ENCODE measurements at places on chromosomes 2 and 18. TPM values are rescaled to one million over a fixed set of nuclear protein-coding genes. Genes with fewer than 3 reads are reported as not detected.
A peak's percentile ranks its signal among the peaks of the same experiment; 100 is the strongest.

Gene TMEM131
- total RNA-seq, result 40.6 TPM

Gene NDC80
- 2.7 TPM for total RNA-seq

Gene LIMS4
- total RNA-seq, result 10.8 TPM

Gene ALK
- total RNA-seq, result 1.2 TPM

Gene UCN
- total RNA-seq, result 11.2 TPM

Gene DYSF
- 5.9 TPM for total RNA-seq

Gene CHRNA1
- not detected for total RNA-seq

Gene C2orf15
- total RNA-seq, result not detected

Gene KCNG2
- total RNA-seq, result 3.7 TPM

Gene POU3F3
- total RNA-seq, result not detected

Gene CRYGD
- not detected for total RNA-seq

Gene SLC9A4
- total RNA-seq, result not detected

GRCh38 chr2:134458950-134459349 lies 205.1 kb downstream of the MGAT5 start:
- H3K4me3 ChIP-seq, result no peak overlapping the region
- DNase-seq, result no peak
- H3K4me1 ChIP-seq, result no peaks in the 10 kb centered on the region
- no peaks in the 10 kb centered on the region for H3K27me3 ChIP-seq

GRCh38 chr18:59959073-59959472 lies 59.3 kb downstream of the PMAIP1 start:
- no peaks in the 10 kb centered on the region for H3K4me1 ChIP-seq
- H3K27ac ChIP-seq, result no peak overlapping the region
- no peak overlapping the region for H3K4me3 ChIP-seq
- no peaks in the 10 kb centered on the region for H3K36me3 ChIP-seq

DNA sequence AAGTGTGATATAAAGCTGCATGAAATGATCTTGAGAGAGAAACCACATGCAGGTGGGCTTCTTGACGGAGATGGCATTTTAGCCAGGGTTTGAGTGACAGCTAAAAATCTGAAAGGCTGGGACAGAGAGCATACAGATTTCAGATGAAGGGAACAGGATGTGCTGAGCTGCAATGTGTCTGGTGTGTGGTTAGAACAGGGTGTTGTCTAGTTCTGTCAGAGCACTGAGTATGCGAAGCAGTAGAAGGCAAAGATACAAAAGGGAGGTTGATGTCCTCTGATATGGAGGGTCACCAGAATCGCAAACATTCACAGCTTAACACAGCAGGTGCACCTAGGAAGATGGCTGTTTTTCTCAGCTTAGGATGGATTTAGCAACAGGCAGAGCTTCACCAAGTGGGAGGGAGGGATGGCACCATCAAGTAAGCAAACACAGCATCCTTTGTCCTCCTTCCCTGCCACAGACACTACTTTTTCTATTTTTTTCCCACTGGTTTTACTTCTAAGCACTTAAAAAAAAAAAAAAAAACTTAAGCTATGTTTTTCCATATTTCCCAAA lies 182.5 kb downstream of the TMX3 start:
- no peaks in the 10 kb centered on the region for H3K27me3 ChIP-seq
- no peaks in the 10 kb centered on the region for H3K4me1 ChIP-seq
- no peak for DNase-seq
- H3K36me3 ChIP-seq, result no peaks in the 10 kb centered on the region
- no peak overlapping the region for H3K4me3 ChIP-seq

DNA sequence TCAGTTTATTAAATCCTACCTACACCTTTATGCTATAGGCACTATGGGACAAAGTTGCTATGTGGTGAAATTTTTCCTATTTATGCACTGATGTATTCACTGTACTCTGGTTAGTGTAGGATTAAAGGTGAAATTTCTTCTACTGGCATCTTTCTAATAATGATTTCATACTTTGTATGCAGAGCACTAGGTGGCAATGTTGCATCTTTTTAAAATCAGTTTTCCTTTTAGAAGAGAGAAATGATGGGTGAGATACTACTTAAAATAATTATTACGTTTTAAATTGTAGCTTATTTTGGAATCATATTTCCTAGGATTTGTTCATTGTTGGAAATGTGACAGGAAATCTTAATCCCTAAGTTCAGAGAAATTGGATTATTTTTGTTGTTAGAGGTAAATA lies 150.9 kb downstream of the CD8B2 start:
- no peak for DNase-seq
- H3K36me3 ChIP-seq, result no peaks in the 10 kb centered on the region
- no peaks in the 10 kb centered on the region for H3K4me1 ChIP-seq
- H3K27me3 ChIP-seq, result no peaks in the 10 kb centered on the region
- no peak overlapping the region for H3K27ac ChIP-seq

DNA sequence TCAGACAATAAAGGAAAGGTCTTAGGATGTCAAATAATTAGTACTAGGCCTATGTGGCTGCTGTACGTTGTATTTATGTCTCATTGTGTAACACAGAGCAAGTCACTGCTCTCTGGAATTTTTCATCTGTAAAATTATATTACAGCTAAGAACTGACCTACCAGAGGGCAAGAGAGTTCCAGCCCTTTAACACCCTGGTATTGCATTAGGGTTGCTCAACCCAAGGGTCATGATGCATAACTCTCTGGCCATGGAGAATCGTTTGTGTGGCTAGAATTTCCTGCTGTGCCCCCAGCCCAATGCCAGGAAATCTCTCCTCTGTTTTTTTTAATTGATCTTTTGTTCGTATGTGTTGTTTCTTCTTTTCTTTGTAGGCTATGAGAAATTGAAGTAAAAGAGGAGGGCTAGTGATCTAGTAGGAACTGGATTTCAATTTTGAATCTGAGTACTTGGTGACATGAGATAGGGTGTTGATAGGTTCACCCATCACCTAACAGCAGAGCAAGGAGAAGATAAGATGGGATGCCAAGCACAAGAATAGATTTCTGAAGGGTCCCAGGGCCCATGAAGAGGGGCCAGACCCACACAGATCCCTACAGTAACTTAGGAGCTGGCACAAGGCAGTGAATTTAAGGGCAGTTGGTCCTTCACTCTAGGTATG lies 571.2 kb upstream of the TNP1 start:
- H3K27me3 ChIP-seq, result no peaks in the 10 kb centered on the region
- no peak for DNase-seq

DNA sequence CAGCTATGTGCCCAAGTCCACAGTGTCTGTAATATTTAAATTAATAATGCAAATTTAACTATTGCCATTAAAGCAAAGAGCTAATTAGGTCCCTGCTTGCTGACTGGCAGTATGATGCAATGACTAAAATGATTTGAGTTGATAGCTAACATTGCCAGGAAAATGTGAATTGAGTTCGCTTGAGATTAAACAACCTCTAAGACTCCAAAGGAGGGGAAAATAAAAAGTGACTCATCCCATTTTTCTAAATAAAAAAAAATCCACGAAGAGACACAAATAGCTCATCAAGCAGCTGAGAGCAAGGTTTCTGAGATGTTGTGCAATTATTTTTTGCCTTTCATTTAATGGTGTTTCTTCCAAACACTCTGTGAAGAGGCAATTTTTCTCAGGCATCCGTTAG lies 413.0 kb downstream of the MTX2 start:
- no peaks in the 10 kb centered on the region for H3K27me3 ChIP-seq
- no peak overlapping the region for H3K4me3 ChIP-seq
- no peaks in the 10 kb centered on the region for H3K4me1 ChIP-seq
- DNase-seq, result no peak
- H3K36me3 ChIP-seq, result no peaks in the 10 kb centered on the region
- H3K27ac ChIP-seq, result no peak overlapping the region

- H3K27ac ChIP-seq, result no peak overlapping the region
- H3K27me3 ChIP-seq, result no peaks in the 10 kb centered on the region
- DNase-seq, result no peak
- H3K4me1 ChIP-seq, result peaks cover 4% of the 10 kb centered on the region
Measured at GRCh38 chr2:28639836-28640235, 111.8 kb upstream of the PPP1CB start.

DNA sequence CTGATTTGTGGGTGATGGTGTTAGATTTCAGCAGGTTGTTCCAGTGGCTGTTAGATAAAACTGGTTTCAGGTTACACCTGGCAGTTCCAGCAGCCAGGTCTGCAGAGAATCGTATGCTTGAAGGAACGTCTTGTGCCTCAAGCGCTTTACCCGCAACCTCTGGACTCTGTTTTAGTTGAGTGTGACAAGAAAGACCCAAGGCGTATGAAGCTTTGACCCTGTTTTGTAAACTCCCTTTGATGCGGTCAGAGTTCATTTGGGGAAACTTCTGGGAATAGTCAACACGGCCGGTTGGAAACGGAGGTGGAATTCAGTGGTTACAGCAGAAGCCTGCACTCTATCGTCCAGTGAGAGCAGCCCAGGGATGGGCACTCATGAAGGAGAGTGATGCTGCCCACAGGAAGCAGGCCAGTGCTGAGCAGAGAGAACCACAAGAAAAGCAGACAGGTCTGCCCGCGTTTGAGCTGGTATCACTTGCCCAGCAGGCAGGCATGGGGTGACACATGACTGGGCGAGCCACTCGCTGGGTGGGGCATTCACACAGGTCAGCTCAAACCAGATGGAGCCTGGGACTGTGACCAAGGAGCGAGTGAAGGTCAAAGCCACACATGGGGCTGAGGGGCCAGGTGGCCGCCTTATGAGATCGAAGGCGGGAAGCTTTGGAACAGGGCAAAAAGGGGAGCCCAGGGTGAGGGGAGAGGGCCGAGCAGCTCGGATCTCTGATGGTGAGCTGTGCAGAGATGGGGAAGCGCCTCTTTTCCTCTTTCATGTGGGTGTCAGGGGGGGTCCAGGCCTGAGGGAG lies 99.6 kb upstream of the MBOAT2 start:
- no peaks in the 10 kb centered on the region for H3K36me3 ChIP-seq
- H3K4me1 ChIP-seq, result no peaks in the 10 kb centered on the region
- H3K4me3 ChIP-seq, result no peak overlapping the region

DNA sequence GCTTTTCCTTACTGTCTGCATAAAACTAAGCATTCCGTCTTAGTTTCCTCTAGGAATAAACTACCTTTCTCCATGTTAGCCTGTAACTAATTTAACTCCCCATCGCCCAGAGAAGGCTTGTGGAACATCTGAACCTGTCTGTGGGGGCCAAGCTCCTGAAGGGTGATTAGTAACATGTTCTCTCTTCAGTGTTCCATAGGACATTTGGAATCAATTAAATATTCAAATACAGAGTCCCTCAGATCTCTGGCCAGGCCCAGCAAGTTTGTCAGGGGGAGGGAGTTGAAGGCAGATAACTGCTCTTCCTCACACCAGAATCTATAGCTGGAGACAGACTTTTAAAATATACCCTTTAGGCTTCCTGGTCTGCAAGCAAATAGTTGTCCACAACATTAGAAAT lies 8.8 kb downstream of the RDH14 start:
- peaks cover 2% of the 10 kb centered on the region for H3K4me1 ChIP-seq
- H3K27ac ChIP-seq, result no peak overlapping the region
- no peak for DNase-seq
- no peaks in the 10 kb centered on the region for H3K27me3 ChIP-seq
- H3K4me3 ChIP-seq, result no peak overlapping the region

GRCh38 chr2:133755480-133756300 lies 187.4 kb upstream of the NCKAP5 start:
- DNase-seq, result no peak
- H3K27me3 ChIP-seq, result no peaks in the 10 kb centered on the region
- no peaks in the 10 kb centered on the region for H3K36me3 ChIP-seq
- no peaks in the 10 kb centered on the region for H3K4me1 ChIP-seq
- H3K27ac ChIP-seq, result no peak overlapping the region
- no peak overlapping the region for H3K4me3 ChIP-seq

GRCh38 chr18:61082976-61083630 lies 250.1 kb upstream of the CDH20 start:
- no peaks in the 10 kb centered on the region for H3K4me1 ChIP-seq
- H3K36me3 ChIP-seq, result no peaks in the 10 kb centered on the region
- H3K27me3 ChIP-seq, result no peaks in the 10 kb centered on the region
- no peak for DNase-seq
- H3K4me3 ChIP-seq, result no peak overlapping the region

- no peaks in the 10 kb centered on the region for H3K4me1 ChIP-seq
- H3K36me3 ChIP-seq, result no peaks in the 10 kb centered on the region
- H3K27me3 ChIP-seq, result peaks cover 40% of the 10 kb centered on the region
- H3K4me3 ChIP-seq, result no peak overlapping the region
Measured at GRCh38 chr2:72926811-72927465, 9.6 kb downstream of the EMX1 start.

DNA sequence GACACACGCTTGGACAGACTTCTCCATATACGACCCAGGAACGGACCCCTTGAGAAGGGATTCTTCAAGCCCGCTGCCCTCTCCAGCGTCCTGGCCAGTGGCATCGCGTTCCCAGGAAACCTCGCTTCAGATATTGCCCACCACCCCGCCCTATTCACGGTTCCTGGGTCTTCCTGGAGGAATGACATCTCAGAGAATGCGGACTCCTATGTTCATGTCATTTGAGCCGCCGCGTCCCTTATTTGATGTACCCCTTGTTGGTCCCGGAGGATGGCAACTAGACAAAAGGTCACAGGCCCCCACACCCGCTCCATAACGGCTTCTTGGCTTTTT lies 588 bp upstream of the CCDC93 start:
- H3K27ac ChIP-seq, result peak overlapping the region; percentile 80
- peak overlapping the region; percentile 83 for H3K4me3 ChIP-seq
- peaks cover 3% of the 10 kb centered on the region for H3K4me1 ChIP-seq
- H3K27me3 ChIP-seq, result no peaks in the 10 kb centered on the region
- DNase-seq, result no peak
- H3K36me3 ChIP-seq, result no peaks in the 10 kb centered on the region

GRCh38 chr2:207771421-207771820 lies 1.7 kb upstream of the FZD5 start:
- no peaks in the 10 kb centered on the region for H3K36me3 ChIP-seq
- H3K27ac ChIP-seq, result no peak overlapping the region
- peaks cover 9% of the 10 kb centered on the region for H3K4me1 ChIP-seq
- DNase-seq, result no peak
- no peak overlapping the region for H3K4me3 ChIP-seq

DNA sequence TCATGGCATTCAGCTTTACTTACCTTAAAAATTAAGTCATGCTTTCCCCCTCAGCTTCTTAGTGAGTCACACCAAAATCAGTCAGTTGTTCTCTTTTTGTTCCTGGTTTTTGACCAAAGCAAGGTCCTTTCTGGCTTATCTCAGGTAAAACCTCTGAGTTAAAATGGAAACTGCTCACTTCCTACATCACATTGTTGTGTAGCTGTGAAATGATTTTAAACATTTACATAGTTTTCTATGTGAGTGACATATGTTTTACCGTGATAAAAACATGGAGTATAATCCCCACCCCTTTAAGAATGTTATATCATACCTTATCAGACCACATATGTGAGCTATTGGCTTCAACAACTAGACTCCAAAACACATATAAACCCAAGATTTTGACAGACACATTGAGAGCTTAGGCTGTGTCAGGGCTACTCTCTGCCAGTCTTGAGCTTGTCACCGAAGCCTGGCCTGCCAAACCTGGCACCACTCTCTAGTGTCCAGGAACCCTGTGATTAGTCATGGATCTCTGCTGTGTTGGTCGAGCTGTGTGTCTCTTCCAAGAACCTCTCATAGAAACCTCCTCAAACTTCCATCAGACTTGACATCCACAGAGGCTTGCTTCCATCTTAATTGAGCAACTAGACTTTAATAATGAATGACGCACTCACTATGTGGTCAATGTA lies 294.5 kb upstream of the FBXO11 start:
- no peaks in the 10 kb centered on the region for H3K27me3 ChIP-seq
- no peak overlapping the region for H3K27ac ChIP-seq
- no peaks in the 10 kb centered on the region for H3K4me1 ChIP-seq
- no peak overlapping the region for H3K4me3 ChIP-seq
- no peaks in the 10 kb centered on the region for H3K36me3 ChIP-seq

- no peak overlapping the region for H3K27ac ChIP-seq
- no peak overlapping the region for H3K4me3 ChIP-seq
- H3K36me3 ChIP-seq, result no peaks in the 10 kb centered on the region
- no peaks in the 10 kb centered on the region for H3K4me1 ChIP-seq
- H3K27me3 ChIP-seq, result no peaks in the 10 kb centered on the region
Measured at GRCh38 chr2:26805241-26805676, 19.4 kb downstream of the CENPA start.
